ENCODE measurements at places on chromosomes 6 and 20.

- DNase-seq: no peak
Observed at GRCh38 chr20:48986899-48987298, 59.2 kb upstream of the CSE1L start.

GRCh38 chr20:2279253-2279779 is 16.5 kb upstream of the TGM3 start:
- DNase-seq: no peak

DNA sequence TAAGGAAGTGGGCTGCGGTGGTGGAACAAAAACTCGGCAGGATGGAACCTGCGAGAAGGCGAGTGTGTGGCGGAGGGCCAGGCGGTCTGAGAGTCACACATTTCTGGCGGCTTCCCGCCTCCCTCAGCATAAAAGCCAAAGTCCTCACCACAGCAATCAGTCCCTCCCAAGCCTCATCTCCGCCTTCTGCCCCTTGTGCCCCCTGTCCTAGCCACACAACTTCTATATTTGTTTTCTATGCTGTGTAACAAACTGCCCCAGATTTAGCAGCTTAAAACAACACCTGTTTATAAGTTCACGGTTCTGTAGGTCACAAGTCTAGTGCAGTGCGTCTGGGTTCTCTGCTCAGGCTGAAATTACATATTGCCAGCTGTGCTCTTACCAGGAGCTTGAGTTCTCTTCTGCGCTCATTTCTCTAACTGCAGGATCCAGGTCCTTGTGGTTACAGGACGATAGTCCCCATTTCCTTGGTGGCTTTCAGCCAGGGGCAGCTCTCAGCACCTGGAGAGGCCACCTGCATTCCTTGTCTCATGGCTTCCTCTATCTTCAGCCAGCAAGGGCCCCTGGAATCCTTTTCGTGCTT is 11.7 kb upstream of the SPO11 start:
- no peak for DNase-seq

DNA sequence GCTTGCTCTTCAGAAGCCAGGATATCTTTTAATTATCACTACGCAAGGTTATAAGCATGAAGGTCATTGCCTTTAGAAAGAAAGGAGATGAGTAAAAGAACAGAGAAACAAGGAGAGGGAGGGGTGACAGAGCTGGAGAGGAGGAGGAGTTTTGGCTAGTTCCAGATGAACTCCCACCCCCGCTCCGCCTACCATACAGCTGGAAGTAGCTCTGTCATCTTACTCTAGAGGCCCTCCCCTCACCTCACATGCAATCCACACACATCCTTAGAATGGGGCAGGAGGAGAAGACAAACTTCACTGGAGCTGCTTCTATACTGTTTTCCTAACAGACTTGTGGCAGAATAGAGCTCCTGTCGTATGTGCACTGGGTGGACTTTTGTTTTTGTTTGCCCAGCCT is 144.7 kb downstream of the SCML4 start:
- no peak for DNase-seq

DNA sequence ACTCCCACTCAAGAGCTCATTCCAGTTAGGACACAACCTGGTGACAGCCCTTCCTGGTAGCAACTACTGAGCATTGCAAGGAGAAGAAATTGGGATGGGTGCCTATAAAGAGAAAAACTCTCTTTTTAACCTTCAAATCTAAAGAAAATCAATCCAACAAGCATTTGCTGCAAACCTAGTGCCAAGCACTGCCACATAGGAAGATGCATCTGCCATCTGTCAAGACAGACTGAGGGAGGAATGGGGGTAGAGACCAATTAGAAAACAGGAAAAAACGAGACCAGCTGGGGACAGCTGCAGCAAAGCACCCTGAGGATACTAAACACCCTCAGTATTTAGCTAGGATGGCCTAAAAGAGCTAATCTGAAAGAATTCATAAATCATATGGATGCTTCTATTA is 27.9 kb downstream of the HLA-DMB start:
- no peak for DNase-seq

DNA sequence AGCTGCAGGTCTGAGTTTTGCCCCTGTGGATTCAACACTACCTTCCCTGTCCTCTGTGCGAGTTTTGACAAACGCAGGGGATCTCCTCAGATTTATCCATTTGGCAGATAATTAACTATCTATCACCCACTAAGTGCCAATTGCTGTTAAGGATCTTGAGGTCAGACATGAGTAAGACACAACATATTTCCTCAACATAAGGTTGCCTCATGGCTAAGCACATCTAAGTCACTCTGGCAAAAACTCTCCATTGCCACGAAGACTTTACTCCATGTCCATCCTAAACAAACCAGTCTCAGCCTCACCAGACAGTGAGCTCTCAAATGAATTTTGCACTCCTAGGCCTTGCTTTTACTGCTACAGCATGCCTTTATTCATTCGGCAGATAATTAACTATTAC is 408.4 kb downstream of the MAFB start:
- no peak for DNase-seq

- no peak for DNase-seq
Observed at GRCh38 chr6:47967843-47968242, 143.2 kb downstream of the PTCHD4 start.

DNA sequence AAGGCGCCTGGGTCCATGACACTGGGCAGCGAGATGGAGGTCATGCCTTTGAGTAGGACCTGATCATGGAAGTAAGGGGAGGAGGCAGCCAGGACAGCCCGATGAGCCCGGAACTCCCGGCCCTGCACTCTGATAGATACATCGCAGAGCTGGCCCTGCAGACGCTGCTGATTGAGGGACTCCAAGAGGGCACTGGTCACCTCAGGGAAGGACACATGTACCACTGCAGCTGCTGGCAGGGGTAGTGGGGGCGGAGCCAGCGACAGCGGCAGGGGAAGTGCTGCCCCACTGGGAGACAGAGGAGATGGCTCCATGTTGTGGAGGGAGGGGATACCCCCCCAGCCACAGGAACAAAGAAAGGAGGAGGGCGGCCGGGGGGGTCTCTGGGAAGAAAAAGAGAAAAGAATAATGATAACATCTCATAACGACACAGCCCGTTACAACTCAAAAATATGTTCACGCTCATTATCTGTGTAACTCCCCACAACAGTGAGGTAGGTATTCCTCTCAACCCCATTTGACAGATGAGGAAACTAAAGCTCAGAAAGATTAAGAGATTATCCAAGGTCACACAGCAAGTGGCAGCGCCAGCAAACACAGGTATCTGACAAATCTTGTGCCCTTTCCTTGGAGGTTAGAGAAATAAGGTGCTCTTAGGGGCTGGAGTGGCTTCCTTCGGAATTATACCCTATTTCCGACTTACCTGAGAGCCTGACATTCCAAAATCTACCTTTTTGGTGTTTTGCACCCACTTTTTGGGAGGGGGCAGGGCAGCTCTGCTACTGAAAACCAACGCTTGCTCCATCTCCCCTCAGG is 733 bp downstream of the ZBTB22 start:
- no peak for DNase-seq

- DNase-seq: no peak
Observed at GRCh38 chr6:144753023-144753705, 468.0 kb downstream of the UTRN start.

DNA sequence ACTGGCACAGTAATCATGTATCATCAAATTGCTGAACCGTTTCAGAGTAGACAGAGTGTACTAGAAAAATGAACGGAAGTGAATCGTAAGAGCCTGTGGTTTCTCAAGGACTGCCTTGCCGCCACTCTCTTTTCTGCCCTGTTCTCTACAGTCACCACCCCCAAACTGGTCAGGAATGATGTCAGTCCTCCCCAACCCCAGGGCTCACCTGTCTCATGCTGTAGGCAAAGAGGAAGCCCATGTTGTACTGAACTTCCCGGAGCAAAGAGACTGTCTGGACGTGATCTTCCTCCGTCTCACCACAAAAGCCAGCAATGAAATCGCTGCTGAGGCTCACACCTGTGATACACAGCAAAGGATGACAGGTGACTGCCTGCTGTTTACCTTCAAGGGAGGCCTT is 31.0 kb downstream of the CDK5RAP1 start:
- DNase-seq: peak; percentile 96
